Fibroblast of lung (primary cell): ENCODE measurements at places on chromosomes 12 and 14.

DNA sequence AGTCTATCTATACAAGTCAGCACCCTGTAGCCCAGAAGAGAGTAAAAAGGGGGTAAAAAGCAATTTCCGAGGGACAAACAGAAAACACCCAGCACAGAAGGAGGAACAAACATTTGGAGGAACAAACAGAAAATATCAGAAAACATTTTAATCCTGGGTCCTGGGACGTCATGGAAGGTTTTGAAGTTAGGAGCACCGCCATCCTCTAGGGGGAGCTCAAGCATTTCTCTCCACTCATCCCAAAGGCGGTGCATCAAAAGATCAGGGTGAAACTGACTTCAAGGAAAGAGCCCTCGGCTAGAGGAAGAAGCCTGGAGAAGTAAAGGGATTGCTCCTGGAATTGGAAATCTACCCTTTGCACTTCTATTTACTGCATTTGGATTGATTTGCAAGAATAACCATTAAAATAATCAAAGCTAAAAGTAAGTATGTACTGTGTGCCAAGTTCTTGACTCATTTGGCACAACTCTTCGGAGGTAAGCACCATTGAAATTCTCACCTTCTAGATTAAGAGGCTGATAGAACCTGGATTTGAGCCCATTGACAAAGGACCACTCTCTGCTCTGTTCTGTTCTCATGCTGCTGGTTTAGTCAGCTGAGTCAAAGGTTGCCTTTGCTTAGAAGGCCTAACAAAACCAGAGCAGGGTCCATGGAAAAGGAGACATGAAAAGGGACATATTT lies 17.2 kb upstream of the POC1B start:
- no peak overlapping the region for H3K27ac ChIP-seq
- DNase-seq, result peak; percentile 70
- no peaks in the 10 kb centered on the region for H3K27me3 ChIP-seq
- no peaks in the 10 kb centered on the region for H3K36me3 ChIP-seq

- DNase-seq, result no peak
- no peaks in the 10 kb centered on the region for H3K4me1 ChIP-seq
- no peak overlapping the region for H3K27ac ChIP-seq
- no peaks in the 10 kb centered on the region for H3K36me3 ChIP-seq
- H3K27me3 ChIP-seq, result no peaks in the 10 kb centered on the region
These were observed 13.7 kb downstream of the MYBPC1 start for GRCh38 chr12:101608301-101609133.

DNA sequence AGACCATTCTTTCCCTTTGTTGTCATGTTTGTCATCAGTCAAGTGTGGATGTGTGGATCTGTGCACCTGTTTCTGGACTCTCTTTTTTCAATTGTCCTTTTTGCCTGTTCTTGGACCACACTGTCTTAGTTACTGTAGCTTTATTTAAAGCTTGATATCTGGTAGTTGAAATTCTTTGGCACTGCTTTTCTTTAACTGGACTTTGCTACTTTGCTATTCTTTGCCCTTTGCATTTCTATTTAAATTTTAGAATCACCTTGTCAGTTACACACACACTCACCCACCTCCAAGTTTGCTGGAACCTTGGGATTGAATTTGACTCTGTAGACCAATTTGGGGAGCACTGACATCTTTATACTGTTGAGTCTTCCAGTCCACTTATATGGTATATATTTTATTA lies 61.5 kb downstream of the VRK1 start:
- H3K36me3 ChIP-seq, result no peaks in the 10 kb centered on the region
- DNase-seq, result no peak
- H3K4me1 ChIP-seq, result no peaks in the 10 kb centered on the region
- H3K27me3 ChIP-seq, result no peaks in the 10 kb centered on the region
- no peak overlapping the region for H3K27ac ChIP-seq

DNA sequence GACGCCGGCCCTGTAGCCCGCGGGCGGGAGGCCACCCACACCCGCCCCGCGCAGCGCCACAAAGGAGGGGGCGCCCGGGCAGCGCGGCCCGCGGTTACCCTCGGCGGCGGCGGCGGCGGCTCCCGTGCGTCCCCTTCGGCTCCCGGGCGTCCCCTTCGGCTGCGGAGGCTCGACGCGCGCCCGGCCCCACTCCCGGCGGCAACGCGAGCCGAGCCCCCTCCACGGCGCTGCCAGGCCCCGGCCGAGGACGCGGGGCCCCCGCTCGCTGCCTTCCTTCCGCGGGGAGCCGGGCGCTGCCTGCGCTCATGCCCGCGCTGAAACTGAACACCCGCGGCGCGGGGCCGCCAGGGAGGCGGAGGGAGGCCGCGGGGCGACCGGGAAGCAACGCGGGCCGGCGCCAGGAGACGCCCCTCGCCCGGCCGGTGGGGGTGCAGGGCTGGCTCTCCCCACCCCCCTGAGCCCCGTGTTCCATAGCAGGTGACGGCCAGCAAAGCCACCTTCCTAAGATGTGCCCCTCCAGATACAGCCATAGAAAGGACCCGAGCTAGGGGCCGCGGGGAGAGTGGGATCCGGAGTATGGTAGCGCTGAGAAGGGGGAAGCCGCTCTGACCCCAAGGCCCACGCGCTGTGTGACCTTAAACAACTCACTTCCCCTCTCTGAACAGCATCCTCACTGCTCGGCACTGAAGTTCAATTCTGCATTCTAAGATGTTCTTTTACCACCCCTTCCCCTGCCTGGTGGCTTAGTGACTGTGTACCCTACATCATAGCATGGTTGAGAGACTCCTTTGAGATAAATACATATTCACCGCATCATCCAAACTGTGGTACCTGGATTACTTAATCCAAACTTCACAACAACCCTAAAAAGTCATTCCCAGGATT lies 42.8 kb downstream of the KDM2B start:
- no peaks in the 10 kb centered on the region for H3K36me3 ChIP-seq
- peak overlapping the region; percentile 51 for H3K4me3 ChIP-seq
- peak overlapping the region; percentile 39 for H3K27ac ChIP-seq
- peaks cover 24% of the 10 kb centered on the region for H3K4me1 ChIP-seq
- no peaks in the 10 kb centered on the region for H3K27me3 ChIP-seq

GRCh38 chr12:82383930-82384552 lies 25.7 kb downstream of the METTL25 start:
- peak; percentile 26 for DNase-seq
- no peak overlapping the region for H3K27ac ChIP-seq
- no peak overlapping the region for H3K4me3 ChIP-seq
- H3K36me3 ChIP-seq, result no peaks in the 10 kb centered on the region
- no peaks in the 10 kb centered on the region for H3K27me3 ChIP-seq
- no peaks in the 10 kb centered on the region for H3K4me1 ChIP-seq

- H3K4me1 ChIP-seq, result peaks cover 44% of the 10 kb centered on the region
- H3K4me3 ChIP-seq, result peak overlapping the region; percentile 89
- peak; percentile 67 for DNase-seq
These were observed 2.6 kb downstream of the IFFO1 start for GRCh38 chr12:6553051-6553868.

GRCh38 chr12:3511760-3512159 lies 20.8 kb downstream of the PRMT8 start:
- no peaks in the 10 kb centered on the region for H3K4me1 ChIP-seq
- no peak for DNase-seq
- H3K4me3 ChIP-seq, result no peak overlapping the region
- H3K27me3 ChIP-seq, result no peaks in the 10 kb centered on the region
- no peak overlapping the region for H3K27ac ChIP-seq
- no peaks in the 10 kb centered on the region for H3K36me3 ChIP-seq

DNA sequence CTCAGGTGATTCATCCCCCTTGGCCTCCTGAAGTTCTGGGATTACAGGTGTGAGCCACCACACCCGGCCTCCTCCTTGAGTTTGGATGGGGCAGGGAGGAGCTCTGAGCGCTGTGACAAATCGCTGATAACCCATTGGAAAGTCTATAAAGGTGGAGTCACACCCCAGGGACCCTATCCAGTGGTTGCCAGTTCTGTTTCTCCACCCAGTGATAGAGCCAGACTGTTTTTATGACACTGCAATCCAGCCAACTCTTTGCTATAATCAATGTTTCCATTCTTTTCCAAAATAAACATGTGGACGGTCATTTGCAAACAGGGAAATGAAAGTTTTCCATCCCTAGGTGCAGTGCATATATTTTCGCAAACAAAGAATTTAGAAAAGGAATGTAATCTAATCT lies 142.0 kb upstream of the PELI2 start:
- H3K27ac ChIP-seq, result no peak overlapping the region
- H3K27me3 ChIP-seq, result no peaks in the 10 kb centered on the region
- H3K4me3 ChIP-seq, result no peak overlapping the region

DNA sequence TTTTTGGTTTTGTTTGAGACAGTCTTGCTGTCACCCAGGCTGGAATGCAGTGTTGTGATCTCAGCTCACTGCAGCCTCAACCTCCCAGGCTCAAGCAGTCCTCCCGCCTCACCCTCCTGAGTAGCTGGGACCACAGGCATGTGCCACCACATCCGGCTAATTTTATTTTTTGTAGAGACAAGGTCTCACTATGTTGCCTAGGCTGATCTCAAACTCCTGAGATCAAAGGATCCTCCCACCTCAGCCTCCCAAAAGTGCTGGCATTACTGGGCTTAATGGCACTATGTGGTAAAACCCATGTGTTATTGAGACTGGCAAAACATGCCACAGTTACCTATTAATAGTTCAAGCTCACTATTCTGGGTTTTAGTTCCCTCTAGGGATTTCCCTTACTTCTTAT lies 51.2 kb upstream of the KCNH3 start:
- peaks cover 2% of the 10 kb centered on the region for H3K4me1 ChIP-seq
- H3K27me3 ChIP-seq, result no peaks in the 10 kb centered on the region
- H3K36me3 ChIP-seq, result no peaks in the 10 kb centered on the region
- no peak overlapping the region for H3K4me3 ChIP-seq
- no peak for DNase-seq

GRCh38 chr12:108363165-108363564 lies 24.1 kb upstream of the CMKLR1 start:
- no peak for DNase-seq
- H3K4me1 ChIP-seq, result no peaks in the 10 kb centered on the region
- H3K36me3 ChIP-seq, result no peaks in the 10 kb centered on the region
- no peaks in the 10 kb centered on the region for H3K27me3 ChIP-seq

- H3K27me3 ChIP-seq, result no peaks in the 10 kb centered on the region
- H3K27ac ChIP-seq, result no peak overlapping the region
- no peak for DNase-seq
- no peaks in the 10 kb centered on the region for H3K36me3 ChIP-seq
- no peak overlapping the region for H3K4me3 ChIP-seq
These were observed 391.4 kb downstream of the FUT8 start for GRCh38 chr14:65803885-65804284.

GRCh38 chr14:102891556-102891955 lies 30.9 kb upstream of the AMN start:
- no peak overlapping the region for H3K27ac ChIP-seq
- peaks cover 2% of the 10 kb centered on the region for H3K4me1 ChIP-seq
- no peaks in the 10 kb centered on the region for H3K36me3 ChIP-seq
- H3K27me3 ChIP-seq, result no peaks in the 10 kb centered on the region
- DNase-seq, result peak; percentile 77

DNA sequence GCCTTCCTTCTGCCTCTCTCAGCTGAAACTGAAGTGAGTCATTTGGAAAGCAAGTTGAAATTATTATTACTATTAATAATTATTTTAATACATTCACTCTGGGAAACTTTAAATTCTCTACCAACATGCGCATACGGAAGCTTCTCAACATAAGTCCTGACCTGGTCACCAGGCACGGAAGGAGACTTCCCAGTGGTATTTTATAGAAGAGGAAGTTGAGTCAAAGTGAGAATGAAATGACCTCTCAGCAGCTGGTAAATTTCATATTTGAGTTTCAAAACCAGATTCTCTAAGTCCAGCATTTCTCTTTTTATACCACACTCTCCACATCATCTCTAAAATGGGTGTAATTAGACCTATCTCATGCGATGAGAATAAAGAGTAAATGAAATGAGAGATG lies 747.4 kb downstream of the VRK1 start:
- no peak overlapping the region for H3K4me3 ChIP-seq
- H3K27me3 ChIP-seq, result no peaks in the 10 kb centered on the region
- no peak for DNase-seq
- H3K36me3 ChIP-seq, result no peaks in the 10 kb centered on the region
- no peak overlapping the region for H3K27ac ChIP-seq
- no peaks in the 10 kb centered on the region for H3K4me1 ChIP-seq

DNA sequence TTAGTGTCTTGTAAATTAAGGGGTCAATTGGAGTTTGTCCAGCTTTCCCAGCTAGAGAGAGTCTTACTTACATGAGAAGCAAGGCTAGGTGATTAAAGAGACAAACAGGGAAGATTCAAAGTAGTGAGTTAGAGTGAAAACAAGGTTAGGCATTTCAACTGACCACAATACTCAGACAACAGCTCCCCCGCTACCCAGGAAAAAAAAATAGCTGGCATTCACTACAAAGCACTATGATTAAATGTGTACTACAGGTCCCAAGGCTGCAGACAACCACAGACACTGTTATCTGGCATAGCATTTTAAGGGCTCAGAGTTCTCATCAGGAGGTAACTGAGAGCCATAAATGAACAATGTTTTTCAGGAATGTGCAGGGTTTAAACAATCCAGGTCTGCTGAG lies 680.9 kb downstream of the TMEM121 start:
- H3K27ac ChIP-seq, result no peak overlapping the region
- H3K4me1 ChIP-seq, result no peaks in the 10 kb centered on the region
- no peak overlapping the region for H3K4me3 ChIP-seq
- no peaks in the 10 kb centered on the region for H3K36me3 ChIP-seq
- no peak for DNase-seq

GRCh38 chr14:34359420-34360117 lies 102.5 kb downstream of the SPTSSA start:
- H3K27ac ChIP-seq, result no peak overlapping the region
- H3K27me3 ChIP-seq, result no peaks in the 10 kb centered on the region
- no peak for DNase-seq

- H3K4me3 ChIP-seq, result no peak overlapping the region
- H3K27me3 ChIP-seq, result no peaks in the 10 kb centered on the region
- DNase-seq, result peak; percentile 44
- no peak overlapping the region for H3K27ac ChIP-seq
These were observed 943.0 kb downstream of the GALC start for GRCh38 chr14:87049950-87050349.

DNA sequence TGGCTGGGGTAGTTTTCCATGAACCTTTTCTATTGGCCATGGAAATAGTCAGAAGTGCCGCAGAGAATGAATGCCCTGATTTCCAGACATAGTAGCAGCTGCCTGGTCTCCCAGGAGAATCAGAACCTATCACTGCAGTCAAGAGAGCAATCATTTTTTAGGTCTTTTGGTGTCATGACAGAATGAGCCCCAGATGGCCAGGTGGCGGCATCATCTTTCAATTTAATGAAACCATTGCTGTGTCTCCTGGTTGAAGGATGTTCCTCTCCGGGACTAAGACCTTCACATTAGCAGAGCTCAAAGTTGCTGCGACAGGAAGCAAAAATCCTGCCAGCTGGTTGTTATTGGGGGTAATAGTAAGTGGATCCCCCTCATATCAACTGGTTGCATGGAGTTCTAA lies 18.8 kb downstream of the TNFAIP2 start:
- H3K36me3 ChIP-seq, result no peaks in the 10 kb centered on the region
- H3K27me3 ChIP-seq, result peaks cover 5% of the 10 kb centered on the region
- no peak overlapping the region for H3K4me3 ChIP-seq
- H3K27ac ChIP-seq, result no peak overlapping the region
- H3K4me1 ChIP-seq, result peaks cover 2% of the 10 kb centered on the region
